ENCODE measurements at places on chromosomes 5 and 9.

DNA sequence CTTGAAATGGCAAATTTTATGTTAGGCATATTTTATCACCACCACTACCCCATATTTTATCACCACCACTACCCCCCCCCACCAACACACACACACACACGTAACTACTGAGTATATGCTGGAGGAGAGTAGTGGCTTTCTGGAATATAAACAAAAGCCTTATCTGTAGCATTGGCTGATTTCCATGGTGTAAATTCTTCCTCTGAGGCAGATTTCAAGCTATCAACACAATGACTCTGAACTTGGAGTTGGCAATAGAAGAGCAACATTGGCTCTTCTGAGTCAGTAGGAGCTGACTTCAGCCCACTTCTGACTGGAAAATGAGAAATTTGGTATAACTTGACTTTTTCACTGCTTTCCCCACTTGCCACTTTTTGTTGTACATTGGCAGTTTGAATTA lies 143.0 kb downstream of the CAVIN4 start:
- DNase-seq, result no peak

DNA sequence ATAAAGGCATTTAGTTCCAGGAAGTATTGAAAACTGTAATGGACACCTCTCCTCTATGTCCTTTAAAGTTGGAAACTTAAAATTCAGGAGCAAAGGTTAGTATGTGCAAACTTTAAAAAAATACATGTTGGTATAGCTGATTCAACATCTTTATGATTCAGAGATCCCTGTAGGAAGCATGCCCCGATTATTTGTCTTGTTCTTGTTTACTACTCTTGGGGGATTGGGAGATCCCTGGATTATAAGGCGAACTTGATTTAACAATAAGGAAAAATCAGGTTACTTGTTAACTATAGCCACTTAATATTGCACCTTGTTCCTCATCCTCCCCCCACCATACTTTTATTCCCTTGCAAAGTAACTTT lies 1.7 kb downstream of the F2RL1 start:
- DNase-seq, result no peak

GRCh38 chr5:35903631-35904203 lies 34.7 kb downstream of the CAPSL start:
- no peak for DNase-seq

GRCh38 chr9:90059436-90059835 lies 454.6 kb downstream of the GADD45G start:
- DNase-seq, result no peak

GRCh38 chr5:171957591-171958251 lies 48.7 kb downstream of the FBXW11 start:
- peak; percentile 39 for DNase-seq

DNA sequence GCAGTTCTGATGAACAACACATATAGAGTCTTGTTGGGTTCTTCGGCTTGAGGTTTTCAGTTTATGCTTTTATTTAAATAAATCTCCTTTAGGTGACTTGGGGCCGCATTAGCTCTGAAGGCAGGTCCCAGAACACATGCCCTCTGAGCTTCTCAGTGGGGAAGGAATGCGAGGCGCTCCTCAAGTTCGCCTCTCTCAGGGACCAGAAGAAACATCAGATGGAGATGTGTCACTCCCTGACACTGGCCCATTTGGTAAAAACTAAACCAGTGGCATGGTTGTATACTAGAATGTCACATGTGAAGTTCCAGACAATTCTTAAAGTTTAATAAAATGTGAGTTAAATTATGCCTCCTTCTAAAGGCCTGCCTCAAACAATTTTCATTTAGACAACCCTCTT lies 1.9 kb downstream of the MACROH2A1 start:
- DNase-seq, result no peak

GRCh38 chr5:123585871-123586270 lies 73.9 kb downstream of the CSNK1G3 start:
- DNase-seq, result no peak
